ENCODE measurements at places on chromosomes 12 and 14.

- no peak for DNase-seq
These were observed 12.4 kb upstream of the SLC6A15 start for GRCh38 chr12:84924981-84925380.

DNA sequence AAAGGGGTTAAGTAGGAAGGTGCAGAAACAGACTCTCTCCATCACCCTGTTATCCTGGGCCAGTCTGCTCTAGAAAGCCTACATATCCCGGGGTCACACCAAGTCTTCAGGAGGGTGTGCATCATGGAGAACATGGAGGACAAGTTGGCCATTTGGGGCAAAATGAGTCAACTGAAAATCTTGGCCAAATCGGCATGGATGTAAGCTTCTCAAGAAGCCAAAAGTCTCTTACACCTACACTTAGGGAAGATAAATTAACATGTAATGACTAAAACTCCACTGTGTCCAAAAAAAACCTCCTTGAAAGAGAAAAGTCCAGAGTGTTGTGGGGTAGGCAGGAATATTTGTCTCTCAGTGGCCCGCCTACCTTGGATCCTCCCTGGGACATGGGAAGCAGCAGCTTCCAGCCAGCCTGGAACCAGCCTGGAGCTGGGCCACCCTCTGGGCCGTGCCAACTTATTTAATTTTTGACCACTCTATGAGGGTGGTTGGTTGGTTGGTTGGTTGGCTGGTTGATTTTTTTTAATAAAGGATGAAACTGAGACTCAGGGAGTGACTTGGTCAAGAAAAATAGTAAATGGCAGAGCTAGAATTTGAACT lies 17.9 kb upstream of the TC2N start:
- DNase-seq, result no peak

GRCh38 chr12:92695577-92695976 lies 7.2 kb upstream of the PLEKHG7 start:
- no peak for DNase-seq

GRCh38 chr14:95095996-95096395 lies 61.3 kb downstream of the DICER1 start:
- no peak for DNase-seq

DNA sequence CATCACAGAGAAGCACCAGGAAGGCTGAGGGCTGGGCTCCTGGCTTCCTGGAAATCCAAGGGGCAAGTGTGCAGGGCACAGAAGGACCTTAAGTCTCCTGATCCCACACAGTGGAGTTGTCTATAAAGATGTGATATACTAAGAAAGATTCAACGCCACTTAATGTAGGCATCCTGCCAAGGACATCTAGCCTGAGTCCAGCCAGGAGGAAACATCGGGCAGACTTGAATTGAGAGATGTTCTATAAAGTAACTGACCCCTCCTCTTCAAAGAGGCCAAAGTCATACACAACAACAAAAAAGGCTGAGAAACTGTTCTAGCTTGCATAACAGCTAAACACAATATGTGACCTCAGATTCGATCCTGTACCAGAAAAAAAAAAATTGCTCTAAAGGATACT lies 299.5 kb upstream of the NOS1 start:
- no peak for DNase-seq

DNA sequence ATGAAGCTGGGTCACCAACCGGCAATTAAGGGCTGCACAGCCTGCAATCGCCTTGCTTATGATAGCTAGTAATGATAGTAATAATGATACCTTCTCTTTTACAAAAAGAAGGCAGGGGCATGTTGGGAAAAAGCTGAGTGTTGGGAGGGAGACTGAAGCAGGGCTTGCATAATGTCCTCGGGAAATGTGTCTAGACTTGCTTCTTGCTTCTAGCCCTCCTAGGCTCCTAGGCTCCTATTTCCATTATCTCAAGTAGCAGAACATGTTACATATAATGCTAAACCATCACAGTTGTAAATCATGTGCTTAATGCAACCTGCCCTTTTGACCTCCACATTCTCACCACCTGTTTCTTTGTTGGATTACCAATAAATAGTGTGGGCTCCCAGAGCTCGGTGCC lies 18.7 kb downstream of the RERGL start:
- DNase-seq, result no peak

GRCh38 chr14:61813096-61813606 lies 50.9 kb downstream of the SNAPC1 start:
- DNase-seq, result no peak

DNA sequence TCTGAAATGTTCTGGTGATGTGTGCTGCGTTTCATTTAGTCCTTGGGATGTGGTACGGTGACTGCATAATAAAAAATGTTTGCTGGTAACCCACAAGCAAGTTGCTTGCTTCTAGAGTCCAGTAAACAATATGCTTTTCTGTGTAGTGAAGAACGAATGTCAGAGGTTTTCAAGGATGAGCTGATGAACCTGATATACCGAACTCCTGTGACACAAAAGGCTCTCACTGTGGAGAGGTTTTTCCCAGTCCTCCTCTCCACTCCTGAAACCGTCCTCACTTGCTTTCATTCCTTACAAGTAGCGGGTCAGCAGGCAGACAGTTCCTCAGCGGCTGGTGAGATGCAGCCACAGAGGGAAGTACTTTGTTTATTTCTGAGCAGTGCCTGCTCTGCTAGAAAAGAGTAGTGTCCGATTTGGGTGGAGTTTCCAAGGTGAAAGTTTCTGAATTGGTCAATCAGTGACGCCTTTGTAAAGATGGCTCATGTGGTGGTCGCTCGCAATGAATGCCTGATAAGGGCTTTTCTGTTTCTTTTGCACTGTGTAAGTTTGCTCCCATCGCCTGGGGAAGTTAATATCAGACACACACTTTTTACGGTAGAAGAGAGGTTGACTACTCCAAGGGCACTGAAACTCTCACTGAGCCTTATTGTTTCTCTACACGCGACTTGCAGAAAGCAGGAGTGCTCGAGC lies 3.0 kb downstream of the ETV6 start:
- DNase-seq, result no peak

DNA sequence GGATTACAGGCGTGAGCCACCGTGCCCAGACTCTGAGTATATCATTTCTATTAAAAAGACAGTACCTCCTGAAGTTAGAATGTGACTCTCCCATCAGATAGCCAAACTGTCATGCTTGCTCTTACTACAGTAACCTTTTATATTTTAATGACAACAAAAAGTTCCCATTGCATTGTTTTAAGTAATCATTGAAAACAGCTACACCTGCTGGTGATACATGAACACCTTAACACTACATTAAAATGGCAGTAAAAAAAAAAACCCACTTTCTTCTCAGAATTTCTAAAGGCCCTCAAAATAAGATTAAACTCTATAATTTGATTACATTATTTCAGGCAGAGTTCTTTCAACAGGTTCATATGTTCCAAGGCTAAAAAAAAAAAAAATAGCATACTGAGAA lies 76.7 kb downstream of the SH2B3 start:
- no peak for DNase-seq

GRCh38 chr12:5318874-5319273 lies 113.0 kb upstream of the NTF3 start:
- DNase-seq, result no peak

GRCh38 chr14:71225113-71225512 lies 317.9 kb downstream of the PCNX1 start:
- no peak for DNase-seq

All from stimulated activated CD4-positive, alpha-beta T cell treated with anti-CD3 and anti-CD28 coated beads, Interleukin-15, amount 100 ng/mL, for 48 hours (primary cell).